ENCODE measurements at places on chromosomes 12 and 14.
A peak's percentile ranks its signal among the peaks of the same experiment; 100 is the strongest.

DNA sequence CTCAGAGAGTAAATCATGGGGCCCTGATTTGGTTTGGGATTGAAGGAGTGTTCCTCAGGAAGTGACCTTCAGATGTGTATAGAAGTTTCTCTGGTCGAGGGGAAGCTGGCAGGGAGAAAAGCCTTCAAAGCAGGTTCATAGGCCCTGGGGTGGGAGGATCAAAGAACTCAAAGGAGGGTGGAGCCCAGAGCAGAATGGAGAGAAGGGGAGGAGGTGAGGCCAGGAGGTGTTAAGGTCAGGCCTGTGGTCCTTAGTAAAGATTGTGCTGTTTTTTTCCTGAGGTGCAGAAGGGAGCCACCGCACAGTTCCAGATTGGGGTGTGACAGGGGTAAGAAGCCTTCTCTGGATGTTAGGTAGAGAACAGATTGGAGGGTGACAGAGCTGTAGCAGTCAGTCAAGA lies 9.7 kb upstream of the CFAP251 start:
- DNase-seq, result no peak

DNA sequence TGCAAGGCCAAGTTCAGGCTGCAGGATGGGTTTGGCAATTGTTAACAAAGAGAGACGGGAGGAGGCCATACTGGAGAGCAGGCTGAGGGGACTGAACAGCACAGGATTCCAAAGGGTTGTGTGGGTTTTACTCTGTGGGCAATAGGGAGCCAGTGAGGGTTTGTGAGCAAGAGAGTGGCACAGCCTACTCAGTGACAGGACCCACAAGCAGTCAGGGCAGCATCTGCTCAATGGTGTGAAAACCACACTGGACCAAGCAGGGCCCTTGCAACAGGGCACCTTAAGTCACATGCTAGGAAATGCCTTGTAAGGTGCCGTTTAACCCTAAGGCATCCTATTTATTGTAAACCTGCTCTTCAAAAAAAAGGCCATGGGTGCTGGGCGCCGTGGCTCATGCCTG lies 22.0 kb downstream of the SYNE3 start:
- DNase-seq, result no peak

- no peak for DNase-seq
These were observed 7.3 kb downstream of the MYG1 start for GRCh38 chr12:53306826-53307225.

- peak; percentile 79 for DNase-seq
These were observed 223.9 kb downstream of the MED13L start for GRCh38 chr12:116053479-116054200.

- DNase-seq, result no peak
These were observed 48.1 kb upstream of the ATXN7L3B start for GRCh38 chr12:74489543-74489942.

DNA sequence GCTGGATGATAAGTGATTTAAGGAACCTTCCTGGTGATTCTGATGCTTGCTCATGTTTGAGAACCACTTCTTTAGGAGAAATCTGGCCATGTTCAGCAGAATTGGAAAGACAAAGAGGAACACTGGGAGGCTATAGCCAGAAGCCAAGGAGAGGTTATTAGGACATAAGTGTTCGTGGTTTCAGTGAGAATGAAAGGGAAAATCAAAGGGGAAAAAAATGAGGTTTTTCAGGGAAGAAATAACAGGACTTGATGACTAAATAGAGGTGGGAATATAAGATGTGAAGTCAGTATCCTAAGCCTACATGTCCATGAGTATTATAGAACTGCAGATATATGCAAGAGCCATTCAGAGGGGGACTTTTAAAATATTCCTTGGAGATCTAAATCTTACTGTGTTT lies 95.6 kb downstream of the DAAM1 start:
- DNase-seq, result peak; percentile 35

GRCh38 chr14:77299771-77300170 lies 20.9 kb downstream of the POMT2 start:
- DNase-seq, result no peak

DNA sequence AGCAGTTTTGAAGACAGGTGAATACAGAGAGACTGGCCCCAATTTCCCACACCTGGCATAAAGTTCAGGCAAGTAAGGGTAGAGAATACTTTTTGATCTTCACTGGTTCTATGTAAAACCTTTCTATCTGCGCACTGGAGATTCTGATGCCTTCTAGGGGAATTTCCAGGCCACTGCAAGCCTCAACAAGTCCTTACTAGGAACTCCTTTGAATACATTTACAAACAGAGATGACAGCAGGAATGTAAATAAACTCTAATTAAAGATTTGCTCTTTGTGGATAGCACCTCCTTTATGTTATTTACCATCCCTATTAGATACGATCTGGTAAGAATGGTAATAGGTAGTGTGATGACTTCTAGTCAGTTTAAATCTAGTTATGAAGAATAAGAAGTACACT lies 69.2 kb downstream of the NTN4 start:
- DNase-seq, result no peak

DNA sequence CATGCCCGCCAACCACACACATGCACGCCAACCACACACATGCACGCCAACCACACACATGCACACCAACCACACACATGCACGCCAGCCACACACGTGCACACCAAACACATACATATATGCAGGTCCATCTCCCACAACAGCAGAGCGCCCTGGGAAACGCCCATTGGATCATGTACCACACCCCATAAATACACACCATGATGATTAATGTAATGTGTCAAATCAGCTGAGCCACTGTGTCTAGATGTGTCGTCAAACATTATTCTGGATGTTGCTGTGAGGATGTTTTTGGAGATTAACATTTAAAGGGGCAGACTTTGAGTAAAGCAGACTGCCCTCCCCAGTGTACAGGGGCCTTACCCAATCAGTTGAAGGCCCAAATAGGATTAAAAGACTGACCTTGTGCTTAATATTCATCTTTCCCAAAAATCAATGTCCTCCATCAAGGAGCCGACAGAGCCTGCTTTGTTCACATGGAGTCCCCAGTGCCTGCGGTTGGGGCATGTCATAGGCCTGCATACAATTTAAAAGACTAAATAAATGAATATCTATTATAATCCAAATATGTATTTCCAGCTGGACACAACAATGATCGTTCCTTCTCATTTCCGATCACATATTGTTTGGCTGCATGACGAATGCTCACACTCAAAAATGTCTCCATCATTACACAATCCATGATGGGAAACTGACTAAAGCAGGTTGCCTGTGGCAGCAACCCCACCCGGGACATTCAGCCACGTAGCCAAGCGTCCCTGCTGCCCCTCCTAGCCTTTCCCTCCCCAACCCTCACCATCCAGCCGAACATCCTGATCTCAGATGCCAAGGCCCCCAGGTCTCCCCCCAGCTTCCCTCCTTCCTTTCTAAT lies 23.2 kb upstream of the BDKRB2 start:
- DNase-seq, result peak; percentile 22

DNA sequence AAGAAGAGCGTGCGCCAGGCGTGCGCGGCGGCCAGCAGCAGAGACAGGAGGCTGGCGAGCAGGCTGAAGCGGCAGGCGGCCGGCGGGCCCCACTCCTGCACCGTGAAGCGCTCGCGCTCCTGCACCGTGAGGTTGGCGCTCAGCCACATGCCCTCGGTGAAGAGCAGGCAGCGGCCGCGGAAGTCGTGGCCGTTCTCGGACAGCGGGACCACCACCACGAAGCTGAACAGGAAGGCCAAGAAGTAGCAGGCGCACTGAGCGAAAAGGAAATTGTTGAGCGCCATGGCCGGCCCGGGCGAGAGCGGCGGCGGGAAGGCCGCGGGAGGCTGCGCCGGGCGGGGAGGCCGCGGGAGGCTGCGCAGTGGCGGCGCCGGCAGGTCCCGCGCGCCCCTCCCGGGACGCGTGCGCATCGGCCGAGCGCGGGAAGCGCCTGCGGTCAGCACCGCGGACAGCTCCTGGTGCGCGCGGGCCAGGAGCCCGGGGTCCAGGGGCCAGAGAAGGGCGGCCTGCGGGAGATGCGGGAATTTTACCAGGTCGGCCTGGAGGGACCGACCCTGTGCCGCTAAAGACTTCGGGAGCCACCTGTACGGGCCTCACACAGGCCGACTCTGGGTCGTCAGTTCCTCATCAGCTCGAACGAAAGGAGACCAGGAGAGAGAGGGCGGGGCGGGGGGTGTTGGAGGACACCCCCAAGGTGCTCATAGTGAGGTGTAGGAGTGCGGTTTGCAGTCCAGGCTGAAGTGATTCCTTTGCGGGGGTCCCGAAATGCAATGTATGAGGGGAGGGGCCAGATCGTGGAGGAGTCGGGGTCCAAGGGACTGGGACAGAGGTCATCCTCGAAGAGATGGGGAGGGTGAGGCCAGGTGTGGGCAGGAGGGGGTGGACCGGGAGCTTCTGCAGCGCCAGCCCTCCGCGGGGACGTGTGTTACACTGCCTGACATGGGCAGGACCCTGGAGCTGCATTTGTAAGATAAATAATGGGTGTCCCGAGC lies at the start of gene TMEM179:
Gene TMEM179 (minus strand): TSS at position 315 of the 992 bp plus-strand sequence. CDS start 31 bp downstream, at position 284.
- DNase-seq, result peak; percentile 35

- DNase-seq, result peak; percentile 86
These were observed 781 bp downstream of the NPAS3 start for GRCh38 chr14:32939254-32940065.

GRCh38 chr14:32629236-32629635 lies 300.1 kb downstream of the AKAP6 start:
- DNase-seq, result no peak

- no peak for DNase-seq
These were observed 5.5 kb downstream of the CARMIL3 start for GRCh38 chr14:24057271-24057670.

DNA sequence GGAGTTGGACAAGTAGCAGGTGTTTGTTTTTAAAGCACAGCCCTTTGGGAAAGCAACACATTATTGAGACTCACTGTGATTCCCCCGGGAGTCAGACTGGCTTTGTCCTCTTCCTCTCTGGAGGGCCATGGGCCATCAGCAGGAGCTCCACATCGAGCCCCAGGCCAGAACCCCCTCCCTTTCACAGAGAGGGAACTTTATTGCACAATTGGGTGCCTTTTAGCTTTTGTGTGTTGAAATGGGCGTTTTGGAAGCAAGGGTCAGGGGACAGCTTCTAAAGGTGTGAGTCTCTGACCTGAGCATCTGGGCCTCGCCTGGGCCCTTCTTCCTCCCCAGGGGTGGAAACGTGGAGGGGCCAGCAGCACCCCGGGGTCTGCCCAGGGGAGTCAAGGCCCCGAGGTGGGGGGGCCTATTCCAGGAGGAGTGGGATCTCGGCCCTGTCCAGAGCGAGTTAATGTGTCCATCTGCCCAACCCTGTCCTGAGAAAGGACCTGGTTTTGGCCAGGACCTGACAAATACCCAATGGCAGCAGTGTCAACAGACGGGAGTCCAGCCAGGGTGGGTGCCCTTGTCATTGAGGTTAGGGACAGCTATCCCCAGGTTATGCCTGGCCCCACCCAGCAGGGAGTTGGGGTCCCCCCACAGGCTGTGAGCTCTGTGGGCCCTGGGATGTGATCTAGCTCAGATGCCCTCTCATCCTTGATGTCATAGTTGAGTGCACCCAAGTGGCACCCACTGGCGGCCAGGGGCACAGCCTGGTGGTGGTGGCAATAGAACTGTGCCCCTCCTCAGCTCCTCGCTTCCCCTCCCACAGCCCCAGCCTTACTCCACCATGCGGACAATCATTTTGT lies 37.1 kb downstream of the SLC8B1 start:
- no peak for DNase-seq

GRCh38 chr12:116855744-116856470 lies 25.3 kb downstream of the HRK start:
- DNase-seq, result no peak

GRCh38 chr14:68692216-68692615 lies 100.7 kb downstream of the ZFP36L1 start:
- DNase-seq, result peak; percentile 40

- peak; percentile 7 for DNase-seq
These were observed 31.6 kb downstream of the WBP11 start for GRCh38 chr12:14771651-14772137.

- DNase-seq, result no peak
These were observed 37.5 kb downstream of the TM7SF3 start for GRCh38 chr12:26976687-26977086.

DNA sequence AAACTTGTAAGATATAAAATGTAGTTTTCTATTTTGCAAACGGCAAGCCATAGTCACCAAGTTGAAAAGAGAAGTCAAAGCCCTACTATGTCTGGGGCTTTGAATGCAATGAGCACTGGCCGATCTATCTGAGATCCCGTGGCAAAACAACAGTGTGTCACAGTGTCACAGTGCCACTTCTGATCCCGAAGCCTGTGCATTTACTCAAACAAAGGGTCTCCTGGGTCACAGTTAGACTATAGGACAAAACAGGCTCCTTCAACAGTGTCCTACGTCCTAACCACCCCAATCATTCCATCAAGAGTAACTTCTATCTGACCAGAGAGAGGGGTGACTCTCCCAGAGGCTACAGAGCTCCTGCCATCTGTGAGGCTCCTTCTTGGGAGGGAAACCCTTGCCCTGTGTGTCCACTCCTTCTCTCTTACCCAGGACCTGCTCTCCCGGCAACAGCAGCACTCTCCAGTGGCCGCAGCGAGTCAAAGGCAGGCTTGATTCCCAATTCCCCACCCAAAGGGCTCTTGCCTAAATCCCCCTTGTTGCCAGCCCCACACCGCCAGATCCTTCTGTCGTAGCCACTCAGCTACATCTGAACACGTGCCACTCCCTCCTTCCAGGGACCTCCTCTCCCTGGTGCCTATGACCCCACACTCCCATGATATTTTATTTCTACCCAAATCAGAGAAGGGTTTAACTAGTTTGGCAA lies 14.0 kb upstream of the SELPLG start:
- no peak for DNase-seq

GRCh38 chr14:61149896-61150295 lies 131.2 kb downstream of the TMEM30B start:
- DNase-seq, result no peak

- no peak for DNase-seq
These were observed 44.4 kb upstream of the TMCC3 start for GRCh38 chr12:94694732-94695131.

DNA sequence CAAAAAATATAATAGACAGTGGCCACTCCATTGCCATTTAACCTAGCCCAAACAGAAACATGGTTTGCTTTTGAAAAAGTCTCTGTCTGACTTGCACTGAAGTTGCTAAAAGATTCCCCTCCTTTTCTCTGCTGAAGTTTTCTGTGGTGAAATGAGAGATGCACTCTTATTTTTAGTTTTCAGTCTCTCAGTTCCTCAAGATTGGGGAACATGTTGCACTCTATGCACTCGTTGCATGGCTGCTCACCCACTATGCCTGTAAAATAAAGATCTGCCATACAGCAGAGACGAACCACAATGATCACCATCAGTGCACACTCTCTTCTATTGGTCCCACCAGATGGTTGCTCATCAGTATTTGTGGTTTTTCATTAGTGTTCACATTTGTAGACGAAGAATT lies 13.1 kb upstream of the DAAM1 start:
- DNase-seq, result no peak

DNA sequence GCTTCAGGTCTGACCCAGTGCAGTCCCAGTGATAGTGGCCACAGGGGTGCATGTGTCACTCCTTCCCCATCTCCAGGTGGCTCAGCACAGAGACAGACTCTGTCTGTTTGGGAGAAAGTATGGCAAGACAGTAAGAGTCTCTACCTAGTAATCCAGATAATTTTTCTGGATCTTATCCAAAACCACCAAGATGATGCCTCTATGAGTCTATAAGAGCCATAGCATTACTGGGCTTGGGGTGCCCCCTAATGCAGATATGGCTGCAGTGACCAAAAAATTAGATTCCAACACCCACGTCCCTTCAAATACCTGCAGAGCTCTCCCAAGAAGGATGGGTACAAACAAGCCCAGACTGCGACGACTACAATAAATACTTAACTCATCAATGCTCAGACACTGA lies 123.8 kb downstream of the GRIP1 start:
- peak; percentile 1 for DNase-seq

GRCh38 chr12:11922361-11922760 lies 148.4 kb upstream of the BCL2L14 start:
- no peak for DNase-seq

Measured in GM23248 (cell line).